ENCODE measurements at places on chromosomes 2 and 18.

DNA sequence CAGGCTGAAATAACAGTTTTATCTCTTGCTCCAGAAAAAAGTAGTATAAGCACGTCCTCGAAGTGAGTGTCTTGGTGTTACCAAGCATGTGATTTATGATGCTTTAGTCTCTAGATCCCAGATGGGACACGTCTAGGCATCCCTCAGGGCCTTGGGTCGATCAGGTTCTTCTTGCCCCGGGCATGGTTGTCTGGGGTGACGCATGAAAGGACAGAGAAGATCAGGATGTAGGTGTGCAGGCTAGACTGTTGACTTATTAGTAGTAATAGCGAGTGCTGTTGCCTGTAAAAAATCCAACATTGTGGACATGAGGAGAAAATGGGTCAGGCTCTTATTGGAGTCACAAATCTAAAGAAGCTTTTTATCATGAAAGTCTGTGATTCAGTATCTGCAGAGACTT, 94.0 kb upstream of the NFU1 start:
- H3K4me1 ChIP-seq: no peaks in the 10 kb centered on the region
- no peaks in the 10 kb centered on the region for H3K27me3 ChIP-seq
- H3K4me3 ChIP-seq: no peak overlapping the region
- no peak for DNase-seq
- H3K27ac ChIP-seq: no peak overlapping the region

- DNase-seq: peak; percentile 54
- no peaks in the 10 kb centered on the region for H3K27me3 ChIP-seq
- no peak overlapping the region for H3K4me3 ChIP-seq
- peaks cover 21% of the 10 kb centered on the region for H3K4me1 ChIP-seq
- H3K36me3 ChIP-seq: no peaks in the 10 kb centered on the region
These were observed 83.4 kb downstream of the EHD3 start for GRCh38 chr2:31317396-31317795.

DNA sequence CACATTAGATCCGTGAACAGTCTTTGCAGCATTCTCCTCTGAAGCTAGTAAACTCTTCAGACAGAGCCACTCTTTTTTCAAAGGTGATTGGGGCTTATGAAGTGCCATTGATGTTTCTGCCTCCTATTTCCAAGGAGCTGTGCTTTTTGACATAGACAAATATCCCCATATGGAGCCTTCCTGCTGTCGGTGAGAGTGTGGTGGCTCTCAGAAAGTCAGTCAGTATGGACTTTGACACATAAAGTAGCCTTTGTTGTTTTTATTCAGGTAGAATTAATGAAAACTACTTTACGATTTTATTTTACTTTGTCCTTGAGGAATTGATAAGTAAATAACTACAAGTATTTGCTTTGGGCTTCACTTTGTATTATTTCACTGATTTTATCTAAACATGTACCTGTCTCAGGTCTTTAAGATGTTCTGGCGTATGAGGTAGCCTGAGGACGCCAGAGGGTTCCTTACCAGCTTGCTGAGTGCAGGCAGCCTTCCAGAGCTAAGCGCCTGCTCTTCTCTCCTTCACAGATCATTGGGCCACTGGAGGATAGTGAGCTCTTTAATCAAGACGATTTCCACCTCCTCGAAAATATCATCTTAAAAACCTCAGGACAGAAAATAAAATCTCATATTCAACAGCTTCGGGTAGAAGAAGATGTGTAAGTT, 69.7 kb downstream of the UGGT1 start:
- no peaks in the 10 kb centered on the region for H3K27me3 ChIP-seq
- no peak overlapping the region for H3K4me3 ChIP-seq
- H3K4me1 ChIP-seq: no peaks in the 10 kb centered on the region
- no peak overlapping the region for H3K27ac ChIP-seq
- H3K36me3 ChIP-seq: no peaks in the 10 kb centered on the region
- DNase-seq: no peak

DNA sequence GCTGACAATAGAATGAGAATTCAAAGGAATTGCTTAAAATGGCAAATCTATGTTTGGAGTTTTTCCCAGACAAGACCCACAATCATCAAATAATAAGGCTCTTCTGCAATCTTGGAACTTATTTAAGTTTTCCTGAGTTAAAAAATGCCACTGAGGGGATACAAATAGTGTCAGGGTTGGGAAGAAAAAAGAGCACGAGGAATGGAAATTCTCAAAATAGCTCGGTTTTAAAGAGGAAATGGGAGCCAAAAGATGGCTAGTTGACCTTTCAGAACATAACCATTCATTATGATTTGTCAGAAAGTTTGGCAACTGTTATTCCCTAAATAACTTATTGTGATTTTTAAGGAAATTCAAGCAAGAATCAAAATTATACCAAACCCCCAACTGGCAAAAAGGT, 127.7 kb downstream of the RAPGEF4 start:
- H3K36me3 ChIP-seq: no peaks in the 10 kb centered on the region
- H3K27me3 ChIP-seq: no peaks in the 10 kb centered on the region
- no peak for DNase-seq
- H3K4me3 ChIP-seq: no peak overlapping the region

- H3K4me3 ChIP-seq: no peak overlapping the region
- H3K4me1 ChIP-seq: no peaks in the 10 kb centered on the region
- no peak overlapping the region for H3K27ac ChIP-seq
- no peaks in the 10 kb centered on the region for H3K36me3 ChIP-seq
- DNase-seq: no peak
These were observed 1018.2 kb upstream of the NXPH2 start for GRCh38 chr2:139798391-139798790.

DNA sequence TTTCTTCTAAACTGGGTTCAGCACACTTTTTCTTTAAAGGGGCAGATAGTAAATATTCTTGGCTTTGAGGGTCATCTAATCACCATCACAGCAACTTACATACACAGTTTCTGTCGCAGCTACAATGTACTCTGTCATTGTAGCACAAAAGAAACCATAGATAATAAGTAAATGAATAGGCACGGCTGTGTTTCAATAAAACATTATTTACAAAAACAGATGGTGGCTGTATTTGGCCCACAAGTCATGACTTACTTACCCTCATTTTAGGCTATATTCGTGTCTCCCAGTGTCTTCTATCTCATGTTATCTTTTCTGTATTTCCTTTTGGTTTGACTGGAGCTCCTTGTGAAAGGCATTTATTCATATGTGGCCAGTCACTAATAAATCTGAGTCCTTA, 168.3 kb downstream of the MAP2 start:
- H3K27me3 ChIP-seq: no peaks in the 10 kb centered on the region
- H3K27ac ChIP-seq: no peak overlapping the region
- no peaks in the 10 kb centered on the region for H3K4me1 ChIP-seq
- no peak for DNase-seq

GRCh38 chr2:98091738-98092137, 4.8 kb downstream of the VWA3B start:
- no peak for DNase-seq
- no peaks in the 10 kb centered on the region for H3K36me3 ChIP-seq
- H3K4me1 ChIP-seq: peaks cover 10% of the 10 kb centered on the region
- H3K4me3 ChIP-seq: no peak overlapping the region

- DNase-seq: no peak
- peaks cover 20% of the 10 kb centered on the region for H3K4me1 ChIP-seq
- no peak overlapping the region for H3K4me3 ChIP-seq
- H3K36me3 ChIP-seq: no peaks in the 10 kb centered on the region
- H3K27ac ChIP-seq: no peak overlapping the region
These were observed 44.8 kb downstream of the NFATC1 start for GRCh38 chr18:79440316-79441110.

GRCh38 chr2:1614564-1614963, 129.8 kb downstream of the PXDN start:
- no peak overlapping the region for H3K4me3 ChIP-seq
- no peaks in the 10 kb centered on the region for H3K4me1 ChIP-seq
- H3K27me3 ChIP-seq: no peaks in the 10 kb centered on the region
- DNase-seq: no peak

- no peaks in the 10 kb centered on the region for H3K27me3 ChIP-seq
- H3K36me3 ChIP-seq: no peaks in the 10 kb centered on the region
- no peak overlapping the region for H3K27ac ChIP-seq
- DNase-seq: no peak
- H3K4me1 ChIP-seq: no peaks in the 10 kb centered on the region
These were observed 115.6 kb downstream of the TXNL1 start for GRCh38 chr18:56522816-56523215.

DNA sequence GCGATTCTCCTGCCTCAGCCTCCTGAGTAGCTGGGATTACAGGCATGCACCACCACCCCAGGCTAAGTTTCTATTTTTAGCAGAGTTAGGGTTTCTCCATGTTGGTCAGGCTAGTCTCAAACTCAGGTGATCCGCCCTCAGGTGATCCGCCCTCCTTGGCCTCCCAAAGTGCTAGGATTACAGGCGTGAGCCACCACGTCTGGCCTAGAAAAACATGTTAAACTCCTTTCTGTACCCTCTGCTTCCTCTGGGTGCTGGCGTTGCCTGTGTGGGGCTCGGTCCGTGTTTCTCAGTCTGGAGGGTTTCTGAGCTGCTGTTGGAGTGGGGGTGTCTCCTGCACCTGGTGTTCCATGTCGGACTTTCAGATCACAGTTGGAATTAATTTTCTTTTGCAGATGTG, 17.9 kb downstream of the LDLRAD4 start:
- no peak overlapping the region for H3K27ac ChIP-seq
- peaks cover 25% of the 10 kb centered on the region for H3K4me1 ChIP-seq
- no peaks in the 10 kb centered on the region for H3K27me3 ChIP-seq
- no peak for DNase-seq

- H3K27me3 ChIP-seq: no peaks in the 10 kb centered on the region
- H3K27ac ChIP-seq: no peak overlapping the region
- no peaks in the 10 kb centered on the region for H3K4me1 ChIP-seq
- no peaks in the 10 kb centered on the region for H3K36me3 ChIP-seq
- no peak overlapping the region for H3K4me3 ChIP-seq
- no peak for DNase-seq
These were observed 415.0 kb downstream of the TMX3 start for GRCh38 chr18:68299906-68300305.

- no peak overlapping the region for H3K4me3 ChIP-seq
- no peak for DNase-seq
- H3K27me3 ChIP-seq: no peaks in the 10 kb centered on the region
These were observed 5.7 kb downstream of the GPATCH11 start for GRCh38 chr2:37090019-37090477.

DNA sequence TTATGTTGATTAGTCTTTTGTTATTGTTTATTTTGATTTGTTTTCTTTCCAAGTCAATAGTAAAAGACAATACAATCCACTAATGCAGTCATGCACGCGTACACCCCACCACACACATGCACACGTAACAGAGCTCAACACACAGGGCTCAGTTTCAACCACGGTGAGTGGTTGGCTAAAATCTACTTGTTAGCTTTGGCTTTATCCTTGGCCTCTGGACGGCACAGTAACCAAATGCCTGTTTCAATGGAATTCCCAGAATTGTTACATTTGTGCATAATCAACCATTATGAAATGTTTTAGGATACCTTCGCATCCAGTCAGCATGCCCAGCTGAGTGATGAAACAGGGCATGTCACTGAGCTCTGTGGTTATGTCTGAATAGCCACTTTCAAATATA, 53.2 kb downstream of the NYAP2 start:
- no peak for DNase-seq
- H3K27ac ChIP-seq: no peak overlapping the region
- no peak overlapping the region for H3K4me3 ChIP-seq

GRCh38 chr2:64478502-64479230, 24.7 kb downstream of the LGALSL start:
- no peaks in the 10 kb centered on the region for H3K4me1 ChIP-seq
- DNase-seq: no peak
- no peak overlapping the region for H3K4me3 ChIP-seq
- no peaks in the 10 kb centered on the region for H3K36me3 ChIP-seq
- H3K27ac ChIP-seq: no peak overlapping the region

DNA sequence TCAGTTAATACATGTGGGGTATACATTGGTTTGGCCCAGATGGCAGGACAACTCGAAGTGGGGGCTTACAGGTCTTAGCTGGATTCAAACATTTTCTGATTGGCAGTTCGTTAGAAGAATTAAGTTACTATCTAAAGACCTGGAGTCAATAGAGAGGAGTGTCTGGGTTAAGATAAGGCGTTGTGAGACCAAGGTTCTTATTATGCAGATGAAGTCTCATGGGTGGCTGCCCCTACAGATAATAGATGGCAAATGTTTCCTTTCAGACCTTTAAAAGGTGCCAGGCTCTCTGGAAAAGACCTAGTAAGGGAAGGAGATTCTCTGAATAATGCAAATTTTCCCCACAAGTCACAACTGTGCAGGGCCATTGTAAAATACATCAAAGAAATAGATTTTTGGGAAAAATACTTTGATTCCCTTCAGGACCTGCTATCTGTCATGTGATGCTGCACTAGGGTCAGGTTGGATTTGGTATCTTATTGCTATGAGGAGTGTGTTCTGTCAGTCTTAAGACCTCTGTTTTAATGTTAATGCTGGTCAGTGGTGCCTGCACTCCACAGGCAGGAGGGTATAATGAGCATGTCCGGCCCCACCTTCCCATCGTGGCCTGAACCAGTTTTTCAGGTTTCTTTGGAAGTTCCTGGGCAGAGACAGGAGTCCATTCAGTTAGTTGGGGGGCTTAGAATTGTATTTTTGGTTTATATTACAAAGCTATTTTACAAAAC, 14.3 kb upstream of the MC5R start:
- no peaks in the 10 kb centered on the region for H3K36me3 ChIP-seq
- H3K27ac ChIP-seq: no peak overlapping the region
- H3K4me3 ChIP-seq: no peak overlapping the region
- no peak for DNase-seq

- DNase-seq: no peak
- no peak overlapping the region for H3K4me3 ChIP-seq
- no peak overlapping the region for H3K27ac ChIP-seq
- H3K36me3 ChIP-seq: peaks cover 28% of the 10 kb centered on the region
- no peaks in the 10 kb centered on the region for H3K4me1 ChIP-seq
- no peaks in the 10 kb centered on the region for H3K27me3 ChIP-seq
These were observed 61.1 kb downstream of the COA5 start for GRCh38 chr2:98547092-98547790.

DNA sequence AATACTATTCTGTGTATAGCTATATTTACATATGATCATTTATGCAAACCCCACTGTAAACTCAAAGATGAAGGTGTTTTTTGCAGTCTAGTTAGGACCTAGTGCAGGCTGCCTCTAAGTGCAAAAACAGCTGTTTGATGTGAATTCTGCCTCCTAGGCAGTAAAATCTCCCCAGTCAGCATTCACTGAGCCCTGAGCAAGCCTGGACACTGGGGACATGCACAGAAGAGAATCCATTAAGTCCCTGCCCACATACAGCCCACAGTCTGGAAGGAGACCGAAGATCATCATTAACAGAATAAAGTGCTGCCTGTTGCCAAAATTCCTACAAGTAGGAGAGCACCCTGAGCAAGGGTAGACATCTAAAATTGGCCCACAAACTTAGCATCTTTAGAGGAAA, 14.4 kb upstream of the BIN1 start:
- H3K4me3 ChIP-seq: no peak overlapping the region
- H3K36me3 ChIP-seq: no peaks in the 10 kb centered on the region
- H3K4me1 ChIP-seq: no peaks in the 10 kb centered on the region
- H3K27ac ChIP-seq: peak overlapping the region; percentile 67
- H3K27me3 ChIP-seq: no peaks in the 10 kb centered on the region

- no peak overlapping the region for H3K4me3 ChIP-seq
- no peaks in the 10 kb centered on the region for H3K4me1 ChIP-seq
- no peak overlapping the region for H3K27ac ChIP-seq
- DNase-seq: no peak
- no peaks in the 10 kb centered on the region for H3K27me3 ChIP-seq
These were observed 111.5 kb upstream of the SULT1C3 start for GRCh38 chr2:108128249-108128648.
